Foreskin keratinocyte (primary cell): ENCODE measurements at places on chromosomes 16 and 17. TPM values are rescaled to one million over a fixed set of nuclear protein-coding genes. Genes with fewer than 3 reads are reported as not detected.

Gene FAM117A
- 6.9 and 7.2 TPM in 2 replicates for total RNA-seq

Gene SLC43A2
- 2.0 and 3.1 TPM in 2 replicates for total RNA-seq

Gene OTOA
- total RNA-seq: 0.07 and 0.17 TPM in 2 replicates

Gene PRAC2
- total RNA-seq: not detected in 2 replicates

Gene ZG16B
- 0.60 and 0.68 TPM in 2 replicates for total RNA-seq

Gene KRTAP17-1
- not detected in 2 replicates for total RNA-seq

Gene GPR142
- not detected in 2 replicates for total RNA-seq

- DNase-seq: no peak
Observed at GRCh38 chr16:72926177-72927070, 121.5 kb downstream of the ZFHX3 start.

GRCh38 chr17:82216301-82217119, 3.9 kb upstream of the CCDC57 start:
- DNase-seq: peak; percentile 76

- no peak for DNase-seq
Observed at GRCh38 chr17:48925991-48926342, 17.8 kb downstream of the UBE2Z start.

DNA sequence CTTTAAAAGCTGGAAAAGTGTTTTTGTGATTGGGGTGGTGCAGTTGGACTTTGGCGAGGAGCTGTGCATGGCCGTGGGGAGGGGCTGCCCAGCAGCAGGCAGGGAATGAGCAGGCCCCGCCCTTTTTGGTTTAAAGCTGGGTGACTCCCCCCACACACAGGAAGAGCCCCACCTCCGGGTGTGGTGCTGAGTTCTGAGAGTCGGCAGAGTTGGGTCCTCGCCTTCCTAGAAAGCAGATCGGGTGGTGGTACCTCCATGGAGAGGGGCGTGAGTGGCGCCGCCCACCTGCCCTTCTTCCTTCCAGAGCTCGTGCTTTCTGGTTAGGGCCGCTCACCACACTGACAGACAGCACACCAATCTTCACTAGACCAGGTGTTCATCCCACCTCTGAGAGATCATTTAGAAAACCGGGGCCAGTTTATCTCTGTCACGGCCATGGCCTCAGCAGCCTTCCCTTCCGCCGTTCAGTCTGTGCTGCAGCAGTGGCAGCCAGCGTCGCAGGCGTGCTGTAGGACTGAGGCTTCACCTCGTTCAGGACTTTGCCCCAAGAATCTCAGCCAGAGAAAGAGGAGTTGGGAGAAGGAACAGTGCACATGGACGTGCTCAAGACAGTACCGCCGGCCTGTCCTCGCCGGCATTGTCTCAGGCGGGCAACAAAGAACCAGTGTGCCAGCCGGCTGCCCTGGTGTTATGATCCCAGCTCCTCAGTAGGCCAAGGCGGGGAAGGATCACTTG, 144.0 kb upstream of the CHMP6 start:
- no peak for DNase-seq

- DNase-seq: no peak
Observed at GRCh38 chr17:32828822-32829221, 48.1 kb downstream of the MYO1D start.

DNA sequence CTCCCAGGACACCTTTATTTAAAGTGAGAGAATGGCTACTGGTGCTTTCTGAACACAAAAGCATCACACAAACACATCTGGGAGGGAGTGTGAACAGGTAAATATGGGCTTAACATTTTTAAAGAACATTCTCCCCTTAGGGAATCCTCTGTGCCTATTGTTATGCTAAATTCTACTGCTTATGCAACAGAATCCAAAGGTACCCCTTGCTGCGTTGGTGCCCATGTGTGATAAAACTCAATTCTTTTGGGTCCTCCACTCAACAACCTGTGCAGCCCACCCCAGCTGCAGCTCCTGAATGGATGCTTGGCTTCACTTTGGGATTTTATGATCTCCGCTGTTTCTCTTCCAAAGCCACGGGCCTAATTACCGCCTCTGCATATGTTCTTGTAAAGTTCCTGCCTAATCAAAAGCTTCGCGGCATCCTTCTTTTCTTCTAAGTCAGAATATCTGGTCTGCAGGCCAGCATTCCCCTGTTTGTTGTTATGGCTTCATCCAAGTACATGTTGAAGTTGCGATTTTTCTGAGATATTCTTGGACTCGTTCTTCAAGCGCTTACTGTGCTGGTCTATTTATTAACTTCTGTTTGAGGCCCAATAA, 23.9 kb downstream of the RHBDL3 start:
- no peak for DNase-seq

- no peak for DNase-seq
Observed at GRCh38 chr16:30437511-30438046, 7.7 kb upstream of the DCTPP1 start.

DNA sequence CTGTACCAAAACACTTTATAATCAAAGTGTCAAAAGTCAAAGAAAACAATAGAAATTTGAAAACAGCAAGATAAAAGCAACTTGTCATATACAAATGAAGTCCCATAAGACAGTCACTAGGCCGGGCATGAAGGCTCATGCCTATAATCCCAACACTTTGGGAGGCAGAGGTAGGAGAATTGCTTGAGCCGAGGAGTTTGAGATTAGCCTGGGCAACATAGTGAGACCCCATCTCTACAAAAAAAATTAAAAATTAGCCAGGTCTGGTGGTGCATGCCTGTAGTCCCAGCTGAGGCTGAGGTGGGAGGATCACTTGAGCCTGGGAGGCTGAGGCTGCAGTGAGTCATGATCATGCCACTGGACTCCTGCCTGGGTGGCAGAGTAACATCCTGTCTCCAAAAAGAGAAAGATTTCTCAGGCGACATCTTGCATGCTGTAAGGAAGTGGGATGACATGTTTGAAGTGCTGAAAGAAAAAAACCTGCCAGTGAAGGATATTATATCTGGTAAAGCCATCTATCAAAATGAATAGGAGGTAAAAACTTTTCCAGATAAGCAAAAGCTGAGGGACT, 98.7 kb upstream of the NACA2 start:
- DNase-seq: peak; percentile 12

DNA sequence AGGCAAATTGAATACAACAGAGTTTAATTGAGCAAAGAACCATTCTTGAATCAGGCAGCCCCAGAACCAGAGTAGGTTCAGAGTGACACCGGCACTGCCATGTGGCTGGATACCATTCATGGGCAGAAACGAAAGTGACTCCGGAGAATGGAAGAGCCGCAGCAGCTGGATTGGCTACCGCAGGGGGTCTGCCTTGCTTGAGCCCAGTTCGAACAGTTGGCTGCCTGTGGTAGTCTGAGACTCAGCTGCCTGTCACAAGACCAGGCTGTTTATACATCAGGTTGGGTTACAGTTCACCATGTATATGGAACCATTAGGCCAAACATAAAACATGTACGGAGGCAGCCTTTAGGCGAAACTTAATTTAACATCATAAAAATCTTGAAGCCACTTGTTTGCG, 205.2 kb upstream of the CHMP6 start:
- DNase-seq: no peak

DNA sequence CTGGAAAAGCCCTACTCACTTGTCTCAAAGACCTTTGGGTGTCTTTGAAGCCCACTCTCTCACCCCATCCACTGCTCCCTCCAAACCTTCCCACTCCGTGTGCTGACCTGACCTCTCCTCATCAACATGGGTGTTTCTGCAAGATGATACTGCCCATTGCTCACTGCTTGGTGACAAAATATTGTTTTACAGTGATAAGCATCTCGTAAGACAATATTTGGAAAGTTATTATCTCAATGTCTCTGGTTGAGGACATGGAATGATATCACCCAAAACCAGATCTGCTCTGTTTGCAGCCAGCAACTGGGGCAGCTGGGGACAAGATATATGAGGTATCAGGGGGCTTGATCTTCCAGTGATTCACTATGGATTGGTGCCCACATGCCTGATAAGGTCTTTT, 195.8 kb downstream of the SALL1 start:
- no peak for DNase-seq

- DNase-seq: no peak
Observed at GRCh38 chr17:9568957-9569588, 6.5 kb downstream of the STX8 start.

DNA sequence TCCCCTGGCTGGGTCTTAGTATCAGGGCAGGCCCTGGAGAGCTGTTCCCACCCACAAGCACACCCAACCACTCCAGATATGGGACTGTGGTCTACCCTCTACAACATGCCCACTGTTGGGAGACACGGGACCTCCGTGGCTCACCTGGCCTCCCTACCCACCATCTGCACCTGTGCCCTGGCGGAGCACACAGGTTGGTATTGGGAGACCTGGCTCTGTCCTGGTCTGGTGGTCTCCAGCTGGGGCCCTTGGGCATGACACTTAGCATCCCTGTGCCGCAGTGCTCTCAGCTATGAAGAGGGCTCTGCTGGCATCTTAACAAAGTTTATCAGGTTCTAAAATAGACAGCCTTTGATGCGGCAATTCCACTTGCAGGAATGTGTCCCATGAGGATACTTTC, 5.8 kb downstream of the C16orf95 start:
- no peak for DNase-seq

GRCh38 chr17:31411707-31412285, 20.3 kb downstream of the RAB11FIP4 start:
- no peak for DNase-seq

DNA sequence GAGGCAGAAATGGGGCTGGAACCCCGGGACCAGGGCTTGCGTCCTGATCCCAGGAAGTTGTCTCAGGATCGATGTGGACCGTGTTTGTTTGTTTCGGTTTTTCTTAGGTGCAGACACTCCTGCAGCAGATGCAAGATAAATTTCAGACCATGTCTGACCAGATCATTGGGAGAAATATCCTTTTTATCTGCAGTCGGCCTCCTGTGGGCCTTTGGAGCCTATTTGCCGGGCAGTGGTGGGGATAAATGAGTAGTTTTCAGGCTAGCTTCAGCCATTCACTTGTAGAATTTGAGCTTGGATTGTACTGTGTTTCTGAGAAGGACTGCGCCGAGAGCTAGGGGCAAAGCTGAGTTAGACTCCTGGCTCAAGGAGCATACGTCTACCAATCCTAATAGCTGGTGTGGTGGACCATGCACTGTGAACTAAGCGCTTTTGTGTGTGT, 816 bp downstream of the HSBP1 start:
- no peak for DNase-seq

- no peak for DNase-seq
Observed at GRCh38 chr17:5179003-5179402, 12.7 kb downstream of the ZNF594 start.

DNA sequence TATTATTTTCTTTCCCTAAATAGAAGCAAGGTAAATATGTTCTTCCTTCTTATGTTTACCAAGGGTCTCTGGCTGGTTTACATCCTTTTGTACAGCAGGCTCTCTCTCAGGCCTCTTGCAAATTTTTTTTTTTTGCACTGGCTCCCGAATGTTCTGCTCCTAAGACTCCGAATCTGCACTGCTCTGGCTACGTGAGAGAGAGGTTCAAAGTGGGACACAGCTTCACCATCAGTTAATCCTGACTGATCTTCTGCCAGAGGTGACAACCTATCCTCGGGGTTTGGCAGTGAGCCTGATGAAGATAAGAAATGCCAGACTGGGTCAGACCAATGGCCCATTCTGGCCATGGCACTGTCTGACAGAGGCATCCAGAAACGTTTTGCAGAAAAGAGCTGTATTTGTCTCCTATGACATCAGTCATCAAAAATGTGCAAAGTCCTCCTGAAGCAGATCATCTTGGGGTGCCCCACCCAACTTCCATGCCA, 136.9 kb downstream of the GRIN2A start:
- DNase-seq: no peak

DNA sequence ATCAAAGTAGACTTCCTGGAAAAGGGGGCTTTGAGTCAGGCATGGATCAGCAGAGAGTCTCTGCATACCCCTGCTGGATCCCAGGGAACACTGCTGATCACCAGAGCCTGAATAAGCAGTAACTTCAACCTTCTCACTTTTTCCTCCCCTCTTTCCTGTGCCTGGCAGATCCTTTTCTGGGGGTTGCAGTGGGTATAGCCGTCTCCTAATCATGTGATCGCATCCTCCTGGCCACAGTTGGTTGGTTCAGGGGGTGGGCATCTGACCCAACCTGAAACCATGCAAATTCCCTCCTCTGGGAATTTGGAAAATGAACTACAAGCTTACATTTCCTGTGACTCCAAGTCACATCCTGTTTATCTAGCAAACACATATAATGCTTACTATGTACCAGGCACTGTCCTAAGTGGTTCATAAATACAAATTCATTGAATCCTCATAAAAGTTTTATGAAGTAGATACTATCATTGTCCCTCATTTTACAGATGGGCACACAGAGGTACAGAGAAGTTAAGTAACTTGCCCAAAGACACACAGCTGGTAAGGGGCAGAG, 120.3 kb downstream of the AXIN2 start:
- no peak for DNase-seq

GRCh38 chr16:78057803-78058564, 35.6 kb downstream of the CLEC3A start:
- no peak for DNase-seq

- DNase-seq: no peak
Observed at GRCh38 chr16:81558444-81559175, 114.0 kb downstream of the CMIP start.

GRCh38 chr16:4320571-4321137, 4.8 kb downstream of the GLIS2 start:
- DNase-seq: no peak

DNA sequence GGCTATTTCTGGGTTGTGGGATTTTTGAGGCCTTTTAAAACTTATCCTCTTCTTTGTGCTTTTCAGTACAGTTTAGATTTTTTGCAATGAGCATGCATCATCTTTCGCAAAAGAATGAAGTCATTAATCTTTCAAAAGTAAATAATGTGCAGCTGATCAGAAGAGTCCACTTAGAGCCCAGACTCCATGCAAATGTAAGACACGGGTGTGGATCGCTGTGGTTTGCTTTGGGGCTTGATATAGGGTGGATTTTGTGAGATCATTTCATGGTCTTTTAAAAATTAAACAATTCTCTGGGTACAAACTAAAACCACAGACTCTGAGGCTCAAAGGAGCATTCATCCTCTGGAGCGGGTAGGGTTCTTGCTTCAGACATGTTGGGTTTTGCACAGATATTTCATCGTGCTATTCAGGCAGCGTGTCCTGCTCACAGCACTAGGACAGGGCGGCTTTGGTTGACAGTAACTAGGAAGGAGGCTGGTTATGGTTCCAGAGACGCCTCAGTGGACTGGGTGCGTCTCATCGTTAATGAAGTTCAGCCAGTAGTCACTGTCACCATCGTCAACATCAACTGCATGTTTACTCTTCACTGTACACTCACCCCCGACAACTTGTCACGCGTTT, 129.4 kb upstream of the PLCG2 start:
- no peak for DNase-seq

GRCh38 chr16:79209308-79209707, 391.2 kb downstream of the MAF start:
- DNase-seq: no peak
